ENCODE measurements at places on chromosomes 6 and 20.

- DNase-seq: peak; percentile 44
- no peak overlapping the region for H3K27ac ChIP-seq
- H3K36me3 ChIP-seq: no peaks in the 10 kb centered on the region
- no peaks in the 10 kb centered on the region for H3K27me3 ChIP-seq
- peaks cover 3% of the 10 kb centered on the region for H3K4me1 ChIP-seq
Observed at GRCh38 chr6:139515511-139515910, 141.1 kb upstream of the CITED2 start.

GRCh38 chr20:32155017-32155981, 45.8 kb downstream of the TM9SF4 start:
- H3K27me3 ChIP-seq: no peaks in the 10 kb centered on the region
- no peak overlapping the region for H3K4me3 ChIP-seq

DNA sequence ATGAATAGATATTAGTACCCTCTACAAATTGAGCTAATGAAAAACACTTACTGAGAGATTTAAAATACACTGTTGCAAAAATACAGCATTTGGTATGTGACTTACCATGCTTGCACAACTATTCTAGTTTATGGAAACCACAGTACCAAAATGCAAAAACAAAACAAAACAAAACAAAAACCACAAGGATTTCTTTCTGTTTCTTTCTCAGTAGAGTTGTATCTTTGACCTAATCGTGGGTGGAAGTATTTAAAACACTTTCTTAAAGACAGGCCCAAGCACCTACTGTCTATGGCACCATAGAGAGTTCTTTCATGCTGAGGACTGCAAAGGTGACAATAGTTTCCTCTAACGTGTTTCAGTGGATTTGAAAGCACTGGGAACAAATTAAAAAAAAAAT, 95.3 kb upstream of the C6orf118 start:
- H3K36me3 ChIP-seq: no peaks in the 10 kb centered on the region
- no peak overlapping the region for H3K4me3 ChIP-seq
- no peak overlapping the region for H3K27ac ChIP-seq
- H3K27me3 ChIP-seq: no peaks in the 10 kb centered on the region
- no peak for DNase-seq
- H3K4me1 ChIP-seq: no peaks in the 10 kb centered on the region

GRCh38 chr20:44690781-44691423, 24.3 kb upstream of the CCN5 start:
- no peak overlapping the region for H3K27ac ChIP-seq
- no peak overlapping the region for H3K4me3 ChIP-seq
- H3K4me1 ChIP-seq: peaks cover 21% of the 10 kb centered on the region
- H3K36me3 ChIP-seq: no peaks in the 10 kb centered on the region
- no peak for DNase-seq
- peaks cover 10% of the 10 kb centered on the region for H3K27me3 ChIP-seq

DNA sequence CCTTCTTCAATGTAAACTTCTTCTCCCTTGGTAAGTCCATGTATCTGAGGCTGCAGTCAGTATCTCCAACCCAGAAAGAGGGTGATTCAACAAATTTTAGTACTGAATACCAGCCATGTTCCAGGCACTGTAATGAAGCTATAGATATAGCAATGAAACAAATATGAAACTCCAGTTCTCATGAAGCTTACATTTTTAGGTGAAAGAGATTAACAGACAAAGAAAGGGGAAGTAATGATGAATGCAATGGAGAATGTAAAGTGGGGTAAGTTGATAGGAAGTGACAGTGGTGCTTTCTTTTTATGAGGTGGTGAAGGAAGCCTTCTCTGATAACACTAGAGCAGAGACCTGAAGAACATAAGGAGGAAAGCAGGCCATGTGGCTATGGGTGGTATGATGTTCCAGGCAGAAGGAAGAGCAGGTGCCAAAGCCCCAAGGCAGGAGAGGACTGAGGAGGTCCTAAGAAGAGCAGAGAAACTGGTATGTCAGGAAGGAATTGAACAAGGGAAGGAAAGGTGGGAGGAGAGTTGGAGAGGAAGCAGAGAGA, 143.6 kb downstream of the TFAP2B start:
- no peaks in the 10 kb centered on the region for H3K27me3 ChIP-seq
- no peak for DNase-seq
- H3K27ac ChIP-seq: no peak overlapping the region
- no peaks in the 10 kb centered on the region for H3K4me1 ChIP-seq
- H3K36me3 ChIP-seq: no peaks in the 10 kb centered on the region

- no peak overlapping the region for H3K4me3 ChIP-seq
- H3K4me1 ChIP-seq: no peaks in the 10 kb centered on the region
- H3K27me3 ChIP-seq: no peaks in the 10 kb centered on the region
- H3K27ac ChIP-seq: no peak overlapping the region
Observed at GRCh38 chr20:47532002-47532401, 30.3 kb downstream of the NCOA3 start.

DNA sequence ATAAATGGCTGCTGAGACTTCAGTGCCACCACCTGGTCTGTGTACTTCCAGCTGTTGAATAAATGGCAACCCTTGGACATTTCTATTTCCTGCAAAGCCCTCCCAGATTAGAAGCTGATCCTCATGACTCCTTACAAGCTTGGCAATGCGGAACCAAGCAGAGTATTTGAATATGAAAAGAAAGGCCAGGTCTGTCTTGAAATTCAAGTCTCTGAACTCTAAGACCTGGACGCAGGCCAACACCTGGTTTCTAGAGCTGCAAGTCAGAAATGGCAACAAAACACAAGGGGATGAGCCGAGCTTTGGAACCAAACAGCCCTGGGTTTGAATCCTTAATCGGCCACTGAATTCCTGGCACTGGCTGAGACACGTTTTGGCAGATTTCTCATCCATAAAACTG, 353.4 kb downstream of the PTPRT start:
- no peaks in the 10 kb centered on the region for H3K36me3 ChIP-seq
- no peak for DNase-seq
- H3K27me3 ChIP-seq: no peaks in the 10 kb centered on the region

GRCh38 chr6:77740380-77740779, 87.5 kb downstream of the MEI4 start:
- H3K4me1 ChIP-seq: no peaks in the 10 kb centered on the region
- no peak overlapping the region for H3K27ac ChIP-seq
- no peaks in the 10 kb centered on the region for H3K27me3 ChIP-seq
- no peak overlapping the region for H3K4me3 ChIP-seq
- DNase-seq: peak; percentile 2

DNA sequence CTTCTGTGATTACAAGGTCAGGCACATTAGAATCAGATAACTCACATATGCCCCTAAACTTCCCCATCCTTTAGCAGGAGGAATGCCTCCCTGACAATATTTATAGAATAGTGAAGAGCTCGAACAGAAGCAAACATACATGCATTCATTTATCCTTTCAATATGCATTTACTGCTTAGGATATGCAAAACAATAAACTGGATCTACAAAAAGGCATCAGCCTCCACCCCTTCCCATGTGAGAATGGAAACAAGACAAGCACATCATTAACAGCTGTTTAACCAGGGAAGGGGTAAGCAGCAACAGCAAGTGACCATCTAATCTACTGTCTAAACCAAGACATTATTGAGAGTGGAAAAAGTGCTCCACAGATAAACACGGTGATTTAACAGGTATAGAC, 107.6 kb downstream of the MBOAT1 start:
- no peaks in the 10 kb centered on the region for H3K27me3 ChIP-seq
- no peak for DNase-seq
- H3K27ac ChIP-seq: no peak overlapping the region
- no peaks in the 10 kb centered on the region for H3K36me3 ChIP-seq
- H3K4me1 ChIP-seq: no peaks in the 10 kb centered on the region

- no peaks in the 10 kb centered on the region for H3K27me3 ChIP-seq
- H3K4me1 ChIP-seq: no peaks in the 10 kb centered on the region
- no peaks in the 10 kb centered on the region for H3K36me3 ChIP-seq
Observed at GRCh38 chr6:10901770-10902169, 14.9 kb downstream of the SYCP2L start.

- H3K27me3 ChIP-seq: no peaks in the 10 kb centered on the region
- peak overlapping the region; percentile 89 for H3K27ac ChIP-seq
- H3K36me3 ChIP-seq: no peaks in the 10 kb centered on the region
- H3K4me1 ChIP-seq: peaks cover 48% of the 10 kb centered on the region
Observed at GRCh38 chr6:118708055-118708454, 56.7 kb upstream of the CEP85L start.

- no peaks in the 10 kb centered on the region for H3K27me3 ChIP-seq
- no peak overlapping the region for H3K4me3 ChIP-seq
- DNase-seq: no peak
- H3K4me1 ChIP-seq: no peaks in the 10 kb centered on the region
- no peaks in the 10 kb centered on the region for H3K36me3 ChIP-seq
Observed at GRCh38 chr6:18672852-18673251, 285.7 kb downstream of the RNF144B start.

DNA sequence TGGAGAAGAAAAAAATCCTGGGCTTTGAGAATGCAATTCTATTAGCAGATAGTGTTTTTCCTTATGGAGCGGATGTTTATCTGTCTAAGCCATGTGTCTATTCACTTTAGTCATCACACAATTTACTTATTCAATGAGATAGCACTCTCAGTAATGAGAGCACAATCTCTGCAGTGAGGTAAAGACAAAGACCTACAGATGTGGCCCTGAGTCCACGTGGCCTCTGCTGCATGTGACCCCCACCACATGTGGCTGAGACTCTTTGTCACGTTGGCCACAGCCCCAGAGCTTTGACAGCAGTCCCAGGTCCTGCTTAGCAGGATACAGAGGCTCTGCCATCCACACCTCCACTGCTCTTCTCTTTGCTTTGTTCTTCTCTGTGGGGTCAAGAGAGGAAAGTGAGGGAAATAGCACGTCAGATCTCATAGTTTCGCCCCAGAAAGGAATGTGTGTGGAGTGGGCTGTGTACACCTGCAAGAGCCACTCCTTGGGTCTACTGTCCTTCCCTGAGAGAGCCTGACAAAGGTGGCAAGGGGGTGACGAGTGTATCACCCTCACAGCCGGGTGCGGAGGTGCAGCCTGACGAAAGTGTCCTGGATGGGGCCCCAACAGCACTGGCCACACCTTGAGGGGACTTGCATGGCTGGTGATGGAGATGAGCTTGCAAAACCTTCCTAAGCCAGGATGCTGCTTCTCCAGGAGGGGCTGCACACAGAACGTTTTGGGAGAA, 40.7 kb downstream of the ZNF831 start:
- no peak overlapping the region for H3K27ac ChIP-seq
- H3K27me3 ChIP-seq: peaks cover 3% of the 10 kb centered on the region
- H3K4me3 ChIP-seq: no peak overlapping the region
- no peaks in the 10 kb centered on the region for H3K36me3 ChIP-seq
- no peak for DNase-seq
- no peaks in the 10 kb centered on the region for H3K4me1 ChIP-seq

DNA sequence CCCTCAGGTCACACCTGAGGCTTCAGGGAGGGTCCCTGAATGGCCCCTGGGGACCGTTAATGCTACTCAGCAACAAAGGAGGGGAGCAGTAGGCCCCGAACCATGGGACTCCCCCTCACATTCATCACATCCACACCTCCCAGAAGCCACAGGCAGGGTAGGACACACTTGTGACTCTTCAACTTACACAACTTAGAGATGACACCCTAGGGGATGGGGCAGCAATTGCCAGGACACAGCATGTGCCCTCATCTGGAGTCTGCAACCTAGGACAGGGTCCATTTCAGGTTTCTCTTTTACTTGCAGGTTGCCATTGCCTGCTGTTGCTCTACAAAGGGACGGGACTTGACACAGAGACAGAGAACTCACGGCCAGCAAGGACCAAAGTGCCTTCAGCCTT, 770 bp downstream of the ULBP3 start:
- peak overlapping the region; percentile 46 for H3K27ac ChIP-seq
- peaks cover 3% of the 10 kb centered on the region for H3K36me3 ChIP-seq
- peaks cover 10% of the 10 kb centered on the region for H3K4me1 ChIP-seq
- peak overlapping the region; percentile 77 for H3K4me3 ChIP-seq
- no peak for DNase-seq
- H3K27me3 ChIP-seq: no peaks in the 10 kb centered on the region
